ENCODE measurements at places on chromosomes 12 and 14. TPM values are rescaled to one million over a fixed set of nuclear protein-coding genes. Genes with fewer than 3 reads are reported as not detected.

Gene LYZ
- 0.14 TPM for total RNA-seq

Gene RTN1
- not detected for total RNA-seq

Gene PSMD9
- 67.5 TPM for total RNA-seq

Gene KRT81
- total RNA-seq: not detected

Measured in activated naive CD4-positive, alpha-beta T cell treated with anti-CD3 and anti-CD28 coated beads, Interleukin-2, amount 10 ng/mL, durations not matched to agents 5 hours and 36 hours (primary cell).